ENCODE measurements at places on chromosomes 3 and 15.

DNA sequence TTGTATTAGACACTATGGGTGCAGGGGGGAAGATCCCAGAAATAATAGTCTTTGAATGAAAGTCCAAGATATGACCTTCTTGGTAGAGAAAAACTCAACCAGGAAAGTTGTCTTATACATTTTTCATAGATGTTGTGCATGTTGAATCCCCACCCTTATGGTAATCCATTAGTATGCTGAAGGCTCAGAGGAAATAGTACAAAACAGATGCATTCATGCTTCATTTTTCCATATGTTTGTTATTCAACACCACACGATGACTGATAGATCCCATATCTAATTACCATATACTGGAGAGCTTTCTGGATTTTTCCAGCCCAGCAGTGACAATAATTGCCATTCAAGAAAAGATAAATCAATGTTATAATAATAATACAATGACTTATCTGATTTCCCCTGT is 487.4 kb downstream of the FGF12 start:
- no peak for DNase-seq

DNA sequence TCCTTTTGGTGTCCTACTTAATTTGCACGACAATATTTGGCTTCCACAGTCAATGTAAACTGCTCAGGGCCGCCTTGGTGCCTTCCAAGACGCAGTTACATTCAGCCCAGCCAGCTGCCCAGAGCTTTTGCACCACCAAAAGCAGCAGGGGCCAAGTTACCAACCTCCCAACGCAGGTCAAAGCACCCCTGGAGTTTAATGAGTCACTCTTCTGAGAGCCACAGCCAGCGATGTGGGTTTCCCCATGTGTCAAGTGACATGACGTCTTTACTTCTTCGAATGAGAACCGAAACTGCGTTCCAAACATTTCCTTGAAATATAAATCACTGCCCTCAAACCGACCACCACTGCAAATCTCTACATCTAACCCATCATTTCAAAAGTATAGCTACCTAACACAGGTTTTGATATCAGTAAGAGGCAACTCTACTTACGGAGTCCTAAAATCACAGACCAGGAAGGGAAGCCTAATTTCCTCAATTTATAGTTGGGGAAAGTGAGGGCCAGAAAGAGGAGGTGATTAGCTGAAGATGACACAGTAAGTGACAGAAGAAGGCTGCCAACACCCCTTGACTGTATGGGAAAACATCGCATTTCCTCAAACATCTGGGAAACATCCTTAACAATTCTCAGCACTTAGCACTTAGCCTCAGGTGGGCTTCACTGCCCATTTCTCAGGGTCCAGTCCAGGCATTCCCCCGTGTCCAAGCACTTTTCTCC is 24.5 kb downstream of the MB21D2 start:
- no peak for DNase-seq

DNA sequence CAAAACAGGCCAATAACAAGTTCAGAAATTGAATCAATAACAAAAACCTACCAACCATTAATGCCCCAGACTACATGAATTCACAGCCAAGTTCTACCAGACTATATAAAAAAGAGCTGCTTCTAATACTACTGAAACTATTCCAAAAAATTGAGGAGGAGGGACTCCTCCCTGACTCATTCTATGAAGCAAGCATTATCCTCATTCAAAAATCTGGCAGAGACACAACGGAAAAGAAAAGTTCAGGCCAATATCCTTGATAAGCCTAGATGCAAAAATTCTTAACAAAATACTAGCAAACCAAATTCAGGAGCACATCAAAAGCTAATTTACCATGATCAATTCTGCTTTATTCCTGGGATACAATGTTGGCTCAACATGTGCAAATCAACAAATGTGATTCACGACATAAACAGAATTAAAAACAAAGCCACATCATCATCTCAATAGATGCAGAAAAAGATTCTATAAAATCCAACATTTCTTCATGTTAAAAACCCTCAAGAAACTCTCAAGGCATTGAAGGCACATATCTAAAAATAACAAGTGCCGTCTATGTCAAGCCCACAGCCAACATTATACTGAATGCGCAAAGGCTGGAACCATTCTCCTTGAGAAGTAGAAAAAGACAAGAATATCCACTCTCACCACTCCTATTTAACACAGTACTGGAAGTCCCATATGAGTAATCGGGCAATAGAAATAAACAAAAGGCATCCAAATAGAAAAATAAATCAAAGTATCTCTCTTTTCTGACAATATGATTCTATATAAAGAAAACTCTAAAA is 573.6 kb upstream of the GRM7 start:
- DNase-seq, result no peak

- DNase-seq, result no peak
Measured at GRCh38 chr15:72751751-72752455, 31.7 kb downstream of the ADPGK start.

DNA sequence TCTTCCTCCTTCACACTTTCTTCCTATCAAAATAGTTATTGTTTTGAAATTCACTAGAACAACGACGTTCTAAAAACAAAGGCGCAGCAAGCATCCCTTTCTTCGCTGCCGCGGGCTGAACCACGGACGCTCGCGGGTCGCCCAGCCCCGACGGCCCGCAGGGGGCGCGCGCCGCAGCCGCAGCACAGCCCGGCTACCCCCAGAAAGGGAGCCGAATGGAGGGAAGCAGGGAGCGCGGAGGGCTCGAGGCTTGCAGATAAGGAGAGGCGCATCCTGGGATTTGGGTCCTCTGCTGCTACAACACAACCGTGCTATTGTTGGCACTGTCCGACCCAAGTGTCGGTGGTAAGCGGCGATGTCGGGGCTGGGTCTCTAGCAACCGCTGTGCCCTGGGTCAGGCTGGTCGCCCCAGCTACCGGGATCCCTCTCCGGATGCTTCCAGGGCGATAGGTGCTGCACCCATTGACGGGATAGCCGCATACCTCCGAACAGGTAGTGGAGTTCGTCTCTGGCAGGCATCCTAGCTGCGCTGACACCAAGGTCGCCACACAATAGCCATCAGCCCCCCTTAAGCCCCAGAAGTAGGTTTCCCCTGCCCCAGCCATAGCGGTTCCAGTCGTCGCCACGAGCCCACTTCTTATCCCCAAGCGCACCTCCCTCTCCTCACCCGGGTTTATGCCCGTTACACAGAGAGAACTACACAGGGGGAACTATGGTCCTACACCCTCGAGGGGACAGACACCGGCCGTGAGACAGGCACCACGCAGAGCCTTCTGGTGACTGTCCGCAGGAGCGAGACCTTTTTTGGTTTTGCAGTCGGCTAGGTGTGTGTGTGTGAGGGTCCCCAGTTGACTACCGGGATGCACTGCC is 6.0 kb downstream of the ONECUT1 start:
- DNase-seq, result no peak

DNA sequence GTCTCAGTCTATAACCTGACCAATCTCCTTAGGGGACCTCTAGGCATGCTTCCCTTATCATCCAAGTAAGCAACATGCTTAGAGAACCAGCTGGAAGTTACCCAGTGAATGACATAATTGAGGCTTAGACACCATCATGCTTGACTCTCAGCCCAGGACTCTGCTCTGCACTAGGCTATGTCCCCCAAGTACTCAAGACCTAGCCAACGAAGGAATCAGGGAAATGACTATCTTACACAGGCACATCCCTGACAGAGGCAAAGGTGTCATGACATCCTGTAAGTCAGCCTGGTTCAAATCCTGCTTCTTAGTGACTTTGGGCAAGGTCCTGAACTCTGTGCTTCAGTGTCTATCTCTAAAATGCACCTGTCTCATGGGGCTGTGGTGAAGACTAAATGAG is 24.6 kb upstream of the CELF6 start:
- DNase-seq, result no peak

DNA sequence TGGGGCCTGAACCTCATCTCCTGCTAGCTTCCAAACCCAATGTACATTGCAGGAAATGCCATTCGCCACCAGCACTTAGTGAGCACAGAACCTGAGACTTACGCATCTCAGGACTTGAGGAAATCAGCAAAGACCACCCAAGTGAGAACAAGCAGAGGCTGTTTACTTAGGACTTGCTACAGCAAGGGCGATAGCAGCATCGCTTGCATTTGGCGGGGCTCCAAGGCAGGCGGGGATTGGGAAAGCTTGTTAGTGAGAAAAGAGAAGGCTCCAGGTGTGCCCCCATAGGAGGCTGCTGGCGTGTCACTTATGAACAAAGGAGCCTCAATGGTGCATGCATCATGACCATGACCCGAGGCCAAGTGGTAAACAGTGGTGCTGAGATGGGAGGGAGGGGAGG is 19.7 kb downstream of the SLC6A20 start:
- no peak for DNase-seq

GRCh38 chr3:134228035-134228434 is 22.6 kb downstream of the RYK start:
- DNase-seq, result no peak

GRCh38 chr15:44058126-44058525 is 136.9 kb downstream of the FRMD5 start:
- no peak for DNase-seq

- DNase-seq, result no peak
Measured at GRCh38 chr3:18527691-18528090, 102.6 kb upstream of the SATB1 start.

GRCh38 chr15:72231066-72231832 is at the start of gene PKM:
TSS of gene PKM (minus strand) at chr15:72231190. CDS start at chr15:72219097, 12,093 bp downstream.
- peak; percentile 84 for DNase-seq

- DNase-seq, result no peak
Measured at GRCh38 chr15:39890621-39891020, 29.4 kb downstream of the GPR176 start.

- no peak for DNase-seq
Measured at GRCh38 chr15:47443839-47444238, 273.5 kb upstream of the SEMA6D start.
